NCI-H226 (cell line): ENCODE measurements at places on chromosomes 5 and 9.

- no peak for DNase-seq
These were observed 215.8 kb downstream of the HSPA4 start for GRCh38 chr5:133267601-133268000.

DNA sequence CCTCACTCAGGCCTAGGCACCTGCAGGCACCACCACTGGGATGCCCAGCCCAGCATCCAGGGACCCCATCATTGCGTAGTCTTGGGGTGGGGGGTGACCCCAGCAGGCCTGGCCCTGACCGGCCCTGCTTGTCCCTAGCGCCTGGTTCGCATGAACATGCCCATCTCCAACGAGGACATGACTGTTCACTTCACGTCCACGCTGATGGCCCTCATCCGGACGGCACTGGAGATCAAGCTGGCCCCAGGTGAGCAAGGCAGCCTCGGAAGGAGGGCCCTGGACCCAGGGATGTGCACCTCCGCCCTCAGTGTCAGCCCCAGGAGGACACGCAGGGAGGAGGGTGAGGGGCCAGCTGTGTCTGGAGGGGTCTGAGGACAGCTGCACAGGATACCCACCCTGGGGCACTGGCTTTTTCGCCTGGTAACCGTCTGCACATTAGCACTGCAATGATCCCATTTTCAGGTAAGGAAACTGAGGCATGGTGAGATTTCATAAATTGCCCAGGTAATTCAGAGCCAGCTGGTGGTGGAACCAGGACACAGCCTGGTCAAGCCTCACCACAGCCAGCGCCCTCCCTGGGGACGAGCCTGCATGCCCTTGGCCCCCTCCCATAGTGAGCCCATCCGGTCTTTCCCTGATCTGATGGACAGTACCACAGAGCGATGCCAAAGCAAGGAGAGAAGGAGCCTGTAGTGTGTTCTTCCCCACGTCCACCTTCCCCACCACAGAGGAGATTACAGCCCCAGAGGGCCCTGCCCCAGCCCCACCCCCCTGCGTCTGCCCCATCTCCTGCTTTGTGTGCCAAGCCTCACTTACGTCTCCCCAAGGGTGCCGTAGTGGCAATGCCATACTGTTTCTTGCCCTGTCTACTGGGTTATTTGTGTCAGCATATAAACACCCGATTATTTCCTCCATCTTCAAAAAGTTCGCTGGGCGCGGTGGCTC, 228.3 kb downstream of the CACNA1B start:
- no peak for DNase-seq

GRCh38 chr9:132472199-132472598, 62.2 kb downstream of the CFAP77 start:
- DNase-seq, result no peak

GRCh38 chr9:73093740-73094379, 57.8 kb upstream of the ANXA1 start:
- no peak for DNase-seq
